Activated CD4-positive, alpha-beta T cell treated with anti-CD3 and anti-CD28 coated beads for 1 hour (primary cell): ENCODE measurements at places on chromosomes 2 and 18.

- DNase-seq: no peak
Measured at GRCh38 chr18:69220529-69220928, 180.2 kb upstream of the DOK6 start.

DNA sequence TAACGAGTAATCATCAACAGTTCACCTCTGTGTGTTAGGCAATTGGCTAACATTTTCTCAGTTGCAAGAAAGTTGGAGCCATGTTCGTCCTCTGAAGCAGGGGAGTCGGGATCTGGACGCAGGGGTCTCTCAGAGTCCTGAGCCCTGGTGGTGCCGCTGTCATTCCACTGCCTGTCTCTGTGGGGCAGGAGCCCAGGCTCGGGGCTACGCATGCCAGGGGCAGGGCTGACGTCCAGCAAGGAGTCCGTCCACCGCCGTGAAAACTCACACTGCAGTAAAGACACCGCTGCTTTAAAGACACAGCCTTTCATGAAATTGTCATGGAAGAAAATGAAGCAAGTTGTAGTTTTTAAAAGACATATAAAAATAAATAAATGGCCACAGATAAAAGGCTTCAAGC, 571.1 kb upstream of the SOX11 start:
- DNase-seq: no peak

GRCh38 chr2:56184500-56185011, 766 bp downstream of the CCDC85A start:
- DNase-seq: no peak

GRCh38 chr2:44945676-44946371, 4.3 kb downstream of the SIX3 start:
- no peak for DNase-seq

DNA sequence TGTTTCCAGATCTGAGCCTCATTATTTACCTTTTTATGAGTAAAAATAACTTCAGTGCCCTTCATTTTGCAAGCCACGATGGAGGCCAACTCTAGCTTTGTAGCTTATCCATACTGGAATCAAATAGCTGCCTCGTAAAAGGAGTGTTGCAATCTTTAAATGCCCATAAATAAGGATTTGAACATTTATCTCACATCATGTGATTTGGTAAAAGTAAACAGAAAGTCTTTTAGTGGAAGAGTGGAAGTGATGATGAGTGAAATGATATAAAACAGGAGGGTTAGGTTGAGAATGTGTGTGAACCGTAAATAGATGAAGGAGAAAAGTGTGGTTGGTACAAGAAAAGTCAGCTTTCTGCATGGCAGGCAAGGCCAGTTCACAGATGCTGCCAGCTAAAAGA, 348.9 kb downstream of the OSR1 start:
- no peak for DNase-seq

- DNase-seq: no peak
Measured at GRCh38 chr2:53939656-53940055, 31.1 kb downstream of the PSME4 start.

- DNase-seq: no peak
Measured at GRCh38 chr2:127411653-127412369, 6.4 kb upstream of the PROC start.

DNA sequence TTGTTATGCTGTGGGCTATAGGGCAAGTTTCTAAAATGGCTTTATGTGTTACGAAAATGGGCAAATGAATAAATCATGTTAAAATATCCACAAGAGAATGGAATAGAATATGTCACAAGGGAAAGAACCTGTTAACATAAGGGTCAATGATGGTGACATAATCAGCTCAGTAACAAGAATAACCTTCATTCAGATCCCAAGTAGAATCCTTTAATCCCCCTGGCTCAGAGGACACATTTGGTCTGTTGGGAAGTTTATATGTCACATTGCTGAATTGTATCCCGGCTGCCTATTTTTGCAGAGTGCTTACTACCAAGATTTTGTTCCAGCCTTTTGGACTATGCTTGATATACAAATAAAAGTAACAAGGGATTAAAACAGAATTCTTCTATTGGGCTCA, 13.1 kb upstream of the LGALSL start:
- DNase-seq: no peak

GRCh38 chr2:9795071-9795470, 48.2 kb upstream of the TAF1B start:
- DNase-seq: no peak

- DNase-seq: no peak
Measured at GRCh38 chr2:150806336-150806735, 318.9 kb upstream of the RND3 start.

- no peak for DNase-seq
Measured at GRCh38 chr18:34342960-34343359, 118.2 kb upstream of the NOL4 start.

DNA sequence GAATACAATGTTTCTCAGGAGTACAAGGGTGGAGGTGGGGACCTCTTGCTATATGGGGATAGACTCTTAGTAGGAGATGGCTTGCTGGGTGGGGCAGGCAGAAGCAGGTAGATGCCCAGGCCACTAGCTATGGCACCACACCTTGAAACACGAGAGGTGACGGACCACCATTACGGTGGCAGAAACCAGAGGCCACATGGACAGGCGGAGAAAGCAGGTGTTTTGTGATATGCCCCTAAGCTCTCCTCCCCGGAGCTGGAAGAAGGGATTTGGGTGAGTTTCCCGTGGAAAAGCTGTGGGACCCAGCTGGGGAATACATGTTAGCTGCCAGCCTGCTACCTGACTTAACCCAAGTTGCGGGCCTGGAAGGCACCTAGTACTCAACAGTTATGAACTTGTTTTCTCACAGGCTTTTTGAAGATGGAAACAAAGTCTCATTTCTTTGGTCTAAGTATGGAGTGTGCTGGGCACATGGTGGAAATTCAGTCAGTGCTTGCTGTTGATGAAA, 16.7 kb downstream of the PLA2R1 start:
- DNase-seq: no peak

- DNase-seq: no peak
Measured at GRCh38 chr2:236562434-236562833, 7.2 kb upstream of the ACKR3 start.

- no peak for DNase-seq
Measured at GRCh38 chr2:86213699-86214502, 14.6 kb downstream of the MRPL35 start.

DNA sequence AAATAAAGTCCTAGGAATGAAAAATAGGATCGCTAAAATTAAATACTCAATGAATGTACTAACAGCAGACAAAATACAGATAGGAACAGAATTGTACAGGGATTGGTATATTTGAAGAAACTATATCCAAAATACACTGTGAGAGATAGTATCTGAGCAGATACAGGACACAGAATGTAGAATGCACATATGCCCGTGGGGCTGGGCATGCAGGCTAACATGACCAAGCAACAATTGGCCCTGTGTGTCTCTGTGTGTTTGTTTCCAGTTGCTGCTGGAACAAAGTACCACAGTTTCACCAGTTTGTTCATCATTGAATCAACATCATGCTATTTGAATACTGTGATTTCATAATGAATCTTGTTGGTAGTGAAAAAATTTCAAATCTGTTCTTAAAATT, 127.6 kb downstream of the PMAIP1 start:
- no peak for DNase-seq

GRCh38 chr18:76991021-76991688, 141.4 kb downstream of the MBP start:
- DNase-seq: no peak

DNA sequence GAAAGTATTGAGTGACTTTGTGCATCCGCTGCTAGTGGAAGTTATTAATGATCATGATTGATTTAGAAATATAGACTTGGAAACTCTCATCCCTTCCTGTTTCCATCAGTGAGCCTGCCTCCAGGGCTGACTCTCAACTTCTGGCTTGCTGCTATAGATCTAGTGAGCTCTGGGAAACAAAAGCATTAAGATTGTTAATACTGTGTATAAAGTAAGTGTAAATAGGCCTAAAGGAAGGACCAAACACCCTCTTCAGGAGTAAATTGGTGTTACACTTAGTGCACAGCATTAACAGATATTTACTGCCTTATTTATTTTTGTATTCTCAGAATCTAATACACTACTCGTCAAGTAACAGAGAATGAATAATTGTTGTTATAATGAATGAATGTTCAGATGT, 285.6 kb downstream of the THSD7B start:
- no peak for DNase-seq

DNA sequence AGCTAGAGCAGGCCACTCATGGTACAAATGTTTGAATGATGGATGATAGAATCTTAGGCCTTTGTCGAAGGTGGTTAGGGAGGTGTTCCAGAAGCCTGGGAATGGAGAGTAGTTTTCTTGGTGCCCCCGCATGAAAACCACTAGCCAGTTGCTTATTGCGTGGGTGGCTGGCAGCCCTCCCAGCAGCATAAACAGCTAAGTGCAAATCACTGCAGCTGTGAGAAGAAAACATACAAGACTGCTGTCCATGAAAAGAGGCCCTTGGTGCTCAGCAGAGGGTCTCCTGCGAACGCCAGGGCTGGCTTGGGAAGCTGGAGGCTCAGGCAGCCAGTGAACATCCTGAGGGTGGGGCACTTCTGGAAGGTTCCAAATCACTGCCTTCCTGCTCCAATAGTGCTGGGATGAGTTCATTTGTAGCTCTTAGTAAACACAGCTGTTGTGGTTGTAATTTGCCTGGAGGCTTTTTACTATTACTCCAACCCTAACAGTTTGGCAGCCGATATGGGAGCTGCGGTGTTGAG, 118.8 kb downstream of the MGAT5 start:
- no peak for DNase-seq

GRCh38 chr2:202950592-202950991, 38.5 kb downstream of the CARF start:
- DNase-seq: no peak

DNA sequence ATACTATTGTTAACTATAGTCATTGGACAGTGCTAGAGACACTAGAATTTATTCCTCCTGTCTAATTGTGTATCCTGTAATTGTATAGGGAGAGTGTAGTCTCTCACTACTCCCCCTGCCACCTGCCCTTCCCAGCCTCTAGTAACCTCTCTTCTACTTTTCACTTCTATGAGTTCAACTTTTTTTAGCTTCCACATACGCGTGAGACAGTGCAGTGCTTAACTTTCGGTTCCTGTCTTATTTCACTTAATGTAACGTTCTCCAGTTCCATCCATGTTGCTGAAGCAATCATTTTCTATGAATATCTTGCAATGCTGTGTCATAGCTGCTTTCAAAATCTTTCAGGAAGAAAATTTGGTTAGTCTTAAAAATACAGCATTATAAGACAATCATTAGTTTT, 22.8 kb upstream of the RUFY4 start:
- DNase-seq: no peak

GRCh38 chr2:42053791-42054701, 6.2 kb downstream of the PKDCC start:
- DNase-seq: no peak

GRCh38 chr2:30786923-30787685, 20.1 kb downstream of the CAPN13 start:
- DNase-seq: no peak

DNA sequence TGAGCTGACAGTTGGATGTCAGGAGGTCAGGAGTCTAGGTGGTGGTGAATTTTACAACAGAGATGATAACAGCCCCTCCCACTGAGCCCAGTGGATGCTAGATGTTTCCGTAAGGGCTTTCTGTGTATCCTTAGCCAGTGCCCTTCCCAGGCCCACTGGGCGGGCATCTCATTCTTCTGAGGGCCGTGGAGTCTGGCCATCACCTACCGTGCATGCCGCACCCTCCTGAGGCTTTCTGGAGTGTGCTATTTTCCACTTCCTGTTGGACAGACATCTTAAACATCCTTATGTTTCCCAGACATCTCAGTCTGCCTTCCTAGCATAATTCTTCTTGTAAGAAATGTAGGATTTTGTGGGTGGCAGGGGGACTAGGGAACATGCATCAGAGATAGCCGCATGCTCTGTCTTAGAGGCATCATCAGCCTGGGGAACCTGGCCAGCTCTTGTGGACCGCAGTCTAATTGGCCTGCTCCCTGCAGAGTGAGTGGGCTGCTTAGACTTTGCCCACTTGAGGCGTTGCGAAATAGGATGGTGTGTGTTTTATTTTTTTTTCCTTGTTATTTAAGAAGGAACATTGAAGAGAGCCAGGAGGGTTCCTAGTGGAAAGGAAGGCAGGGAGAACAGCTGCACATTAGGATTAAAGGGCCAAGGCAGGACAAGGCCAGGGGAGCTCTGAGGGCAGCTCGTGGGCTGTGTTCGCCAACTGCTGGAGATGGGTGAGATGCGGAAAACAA, 135.8 kb downstream of the SH3RF3 start:
- DNase-seq: no peak

GRCh38 chr18:76754351-76754750, 68.0 kb upstream of the ZNF236 start:
- no peak for DNase-seq

DNA sequence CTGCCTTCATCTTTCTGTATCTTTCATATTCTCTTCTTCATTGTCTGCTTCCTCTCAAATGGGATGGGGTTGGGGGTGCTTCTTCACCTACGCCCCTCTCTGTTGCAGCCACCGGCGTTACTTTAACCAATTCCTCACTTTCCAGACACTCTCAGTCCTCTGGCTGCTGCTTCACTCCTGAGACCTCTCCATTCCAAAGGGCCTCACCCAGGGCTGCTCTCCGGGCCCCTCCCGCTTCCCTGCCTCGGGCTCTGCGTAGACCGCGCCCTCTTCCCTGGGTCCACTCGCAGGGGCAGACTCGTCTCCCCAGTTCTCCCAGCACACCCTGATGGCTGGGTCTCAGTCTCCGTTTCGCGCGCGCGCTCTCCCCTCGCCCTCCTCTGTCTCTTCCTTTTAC, 926 bp downstream of the SERPINB8 start:
- DNase-seq: no peak

DNA sequence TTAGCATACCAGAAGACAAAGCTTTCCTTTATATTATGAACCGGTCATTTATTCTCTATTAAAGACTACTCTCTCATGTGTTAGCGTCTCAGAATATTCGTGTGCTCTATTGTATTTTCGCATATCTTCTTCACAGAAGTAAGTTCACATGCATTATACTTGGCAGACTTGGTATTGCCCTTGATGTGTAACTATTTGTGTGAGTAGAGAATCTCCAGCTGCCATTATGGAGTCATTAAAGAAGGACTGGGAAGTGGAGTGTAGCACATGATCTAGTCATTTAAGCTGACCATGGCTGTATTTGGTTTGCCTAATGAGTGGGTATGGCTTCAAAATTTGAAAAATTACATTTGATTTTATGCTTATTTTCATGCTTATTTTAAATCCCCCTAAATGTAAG, 92.9 kb downstream of the TTC27 start:
- no peak for DNase-seq

DNA sequence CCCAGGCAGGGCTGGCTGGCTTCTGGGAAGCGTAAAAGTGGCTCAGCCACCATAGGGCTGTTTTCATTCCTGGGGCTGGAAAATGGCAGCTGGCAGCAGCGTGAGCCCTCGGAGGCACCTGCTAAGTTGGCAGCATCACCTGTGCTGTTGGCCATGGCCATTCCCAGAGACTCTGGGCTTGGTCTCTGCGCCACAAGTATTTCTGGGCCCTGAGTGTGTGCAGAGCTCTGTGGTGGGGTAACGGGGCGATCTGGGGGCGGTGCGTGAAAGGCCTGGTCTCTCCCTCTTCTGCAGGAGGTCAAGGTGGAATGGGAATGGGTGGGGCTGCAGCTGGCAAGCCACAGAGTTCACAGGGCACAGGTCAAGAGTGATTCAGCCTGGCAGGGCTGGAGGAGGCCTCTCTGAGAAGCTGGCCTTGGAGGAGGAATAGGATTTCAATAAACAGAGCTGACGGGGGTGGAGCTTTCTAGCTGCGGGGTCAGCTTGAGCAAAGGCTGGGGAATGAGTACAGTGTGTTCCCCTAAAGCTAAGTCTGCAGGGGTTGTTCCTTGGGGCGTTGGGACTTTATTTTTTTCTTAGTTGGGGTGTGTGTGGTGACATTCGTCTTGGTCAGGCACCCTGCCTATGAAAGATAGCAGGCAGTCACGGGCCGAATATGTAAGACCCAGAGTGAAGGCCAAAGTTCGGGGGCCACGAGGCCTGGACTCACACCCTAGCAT, 10.3 kb upstream of the NTSR2 start:
- no peak for DNase-seq
